ENCODE measurements at places on chromosomes 16 and 17.

- DNase-seq, result no peak
These were observed 12.7 kb upstream of the C16orf82 start for GRCh38 chr16:27053996-27054395.

DNA sequence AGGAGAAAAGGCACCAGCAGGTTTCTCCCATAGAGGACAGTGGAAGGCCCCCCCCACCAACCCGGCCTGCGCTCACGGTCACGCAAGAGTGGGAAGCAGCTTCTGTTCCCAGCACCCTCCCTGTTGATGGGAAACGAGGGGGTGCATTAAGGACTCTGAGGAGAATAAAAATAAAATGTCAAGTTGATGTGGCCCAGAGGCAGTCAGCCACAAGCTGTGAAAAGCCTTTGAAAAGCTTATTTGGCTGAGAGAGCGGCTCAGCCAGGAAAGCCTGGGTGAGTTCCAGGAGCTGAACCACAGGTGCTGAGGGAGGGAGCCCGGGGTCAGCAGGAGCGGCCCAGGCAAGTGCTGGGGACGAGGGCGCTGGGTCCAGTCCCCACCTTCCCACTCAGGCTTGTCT, 26.9 kb upstream of the SPATA32 start:
- DNase-seq, result no peak

- no peak for DNase-seq
These were observed 7.4 kb downstream of the MAP3K3 start for GRCh38 chr17:63629627-63630026.

DNA sequence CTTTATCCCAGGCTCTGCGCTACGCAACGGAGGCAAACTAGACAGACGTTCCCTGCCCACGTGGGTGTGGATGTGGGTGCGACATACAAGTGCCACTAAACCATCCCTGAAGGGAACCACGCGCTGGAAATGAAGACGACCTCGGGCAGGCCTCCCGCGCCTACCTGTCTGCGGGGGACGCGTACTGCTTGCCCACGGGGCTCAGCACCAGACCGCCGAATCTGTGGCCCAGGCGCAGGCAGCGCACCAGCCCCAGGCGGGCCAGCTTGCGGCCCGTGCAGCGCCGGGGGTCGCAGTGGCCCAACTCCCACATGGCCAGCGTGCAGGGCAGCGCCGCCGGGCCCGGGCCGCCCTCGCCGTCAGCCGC, 480 bp downstream of the TSR3 start:
- no peak for DNase-seq

GRCh38 chr17:4858068-4858881, 25.1 kb downstream of the MINK1 start:
- DNase-seq, result no peak

DNA sequence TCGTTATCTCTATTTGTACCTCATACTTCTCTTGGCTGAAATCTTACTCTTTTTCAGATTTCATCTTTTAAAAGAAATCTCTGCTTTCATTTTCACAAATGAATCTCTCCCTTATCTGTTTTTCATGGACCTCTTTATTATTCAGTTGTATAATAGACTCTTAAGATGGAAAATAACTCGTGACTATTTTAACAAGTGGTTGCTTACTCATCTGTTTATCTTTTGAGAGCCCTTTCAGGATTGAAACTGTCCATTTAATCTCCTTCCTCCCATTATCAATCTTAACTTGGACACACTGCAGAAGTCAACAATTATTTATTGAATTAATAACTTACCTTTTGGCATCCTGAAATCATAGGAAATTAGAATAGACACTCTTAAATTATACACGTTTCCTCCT, 68.8 kb downstream of the ABCA8 start:
- DNase-seq, result no peak

- no peak for DNase-seq
These were observed 823 bp upstream of the CD2BP2 start for GRCh38 chr16:30355954-30356308.

All from activated CD8-positive, alpha-beta memory T cell treated with anti-CD3 and anti-CD28 coated beads for 1 hour (primary cell).